ENCODE measurements at places on chromosomes 7 and 10.

DNA sequence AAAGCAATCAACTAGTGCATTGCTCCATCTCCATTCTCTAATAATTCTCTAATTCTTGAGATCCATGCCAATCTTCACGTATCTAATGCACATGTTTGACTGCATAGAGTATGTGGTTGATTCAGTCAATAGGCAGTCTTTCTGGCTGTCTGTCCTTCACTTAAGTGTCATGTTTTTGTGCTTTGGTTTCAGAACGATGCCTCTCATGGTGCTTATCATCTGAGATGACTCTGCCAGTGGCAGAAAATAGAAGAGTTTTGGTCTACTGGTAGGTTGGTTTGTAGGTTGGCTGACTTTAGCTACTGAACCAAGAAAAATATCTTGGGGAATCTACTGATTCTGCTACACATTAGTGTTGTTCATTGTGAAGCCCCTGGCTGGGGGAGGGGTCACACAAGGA, 364.2 kb downstream of the SFMBT2 start:
- DNase-seq, result no peak

DNA sequence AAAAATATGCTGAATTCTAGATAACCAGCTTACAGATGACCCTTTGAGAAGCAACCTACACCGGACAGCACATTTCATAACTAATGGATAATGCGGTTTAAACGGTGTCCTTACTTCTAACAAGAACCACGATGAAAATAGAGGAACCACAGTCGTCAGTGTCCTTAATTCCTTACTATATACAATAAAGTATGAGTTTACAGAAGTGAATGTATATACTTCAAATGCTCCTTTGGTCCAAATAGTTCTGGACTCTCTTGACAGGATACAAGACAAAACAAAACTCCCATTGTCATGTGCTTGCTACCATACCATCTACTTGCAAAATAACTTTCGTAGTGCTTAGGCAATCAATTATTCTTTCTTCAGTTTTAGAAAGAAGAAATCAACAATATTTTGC, 2.4 kb downstream of the NAMPT start:
- DNase-seq, result no peak

DNA sequence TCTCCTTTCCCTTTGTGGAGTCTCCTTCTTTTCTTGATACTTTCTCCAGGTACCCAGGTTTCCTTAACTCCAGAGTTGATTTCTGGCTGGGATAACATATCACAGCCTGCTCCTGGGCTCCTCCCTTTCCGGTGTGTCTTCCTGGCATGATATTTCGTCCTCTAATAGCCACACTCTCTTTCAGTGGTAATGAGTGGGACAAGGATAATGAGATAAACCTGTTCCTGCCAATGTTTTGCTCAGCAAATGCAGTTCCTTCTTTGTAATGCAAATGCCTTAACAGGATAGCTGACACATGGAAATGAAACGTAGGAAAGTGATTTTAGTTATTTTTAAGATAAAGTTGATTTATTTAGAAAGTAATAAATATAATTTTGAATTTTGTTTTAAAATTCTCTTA, 168.6 kb downstream of the NRP1 start:
- peak; percentile 86 for DNase-seq

- DNase-seq, result no peak
These were observed 5.8 kb downstream of the EVX1 start for GRCh38 chr7:27248427-27248806.

DNA sequence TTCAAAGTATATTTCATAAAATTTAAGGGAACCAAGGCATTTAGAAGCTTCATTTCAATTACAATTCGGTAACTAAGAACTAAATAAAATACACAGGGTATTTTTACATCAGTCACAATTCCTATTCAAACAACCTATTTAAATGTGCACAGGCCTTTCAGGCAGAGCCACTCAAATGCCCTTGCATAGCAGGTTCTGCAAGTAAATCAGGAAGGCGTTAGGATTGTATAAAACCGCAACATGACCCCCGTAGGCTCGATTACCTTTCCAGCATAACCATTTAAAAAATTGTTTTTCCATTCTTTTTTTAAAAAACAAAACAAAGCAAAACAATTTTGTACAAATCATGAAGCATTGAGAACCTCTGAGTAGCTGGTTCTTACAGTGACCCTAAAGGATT, 289.9 kb upstream of the SP8 start:
- no peak for DNase-seq

- peak; percentile 62 for DNase-seq
These were observed 2.1 kb downstream of the CAV2 start for GRCh38 chr7:116501425-116502167.

DNA sequence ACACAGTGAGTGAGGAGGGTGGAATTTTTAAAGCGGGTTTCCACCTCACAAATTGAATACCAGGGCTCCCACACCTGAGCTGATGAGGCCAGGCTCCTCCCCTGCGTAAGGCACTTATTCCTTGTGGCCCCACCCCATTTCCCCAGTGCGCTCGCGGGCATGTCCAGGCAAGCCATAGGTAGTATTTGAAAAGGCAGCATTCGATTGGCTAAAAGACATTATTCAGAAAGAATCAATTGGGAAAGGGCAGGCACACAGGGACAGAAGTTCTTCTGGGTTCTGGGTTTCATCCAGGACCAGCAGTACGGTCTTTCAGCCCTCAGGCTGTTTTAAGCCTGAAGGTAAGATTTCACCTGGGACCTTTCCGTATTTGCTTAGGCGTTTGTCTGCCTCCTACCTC, 222.3 kb downstream of the BBS9 start:
- DNase-seq, result no peak

DNA sequence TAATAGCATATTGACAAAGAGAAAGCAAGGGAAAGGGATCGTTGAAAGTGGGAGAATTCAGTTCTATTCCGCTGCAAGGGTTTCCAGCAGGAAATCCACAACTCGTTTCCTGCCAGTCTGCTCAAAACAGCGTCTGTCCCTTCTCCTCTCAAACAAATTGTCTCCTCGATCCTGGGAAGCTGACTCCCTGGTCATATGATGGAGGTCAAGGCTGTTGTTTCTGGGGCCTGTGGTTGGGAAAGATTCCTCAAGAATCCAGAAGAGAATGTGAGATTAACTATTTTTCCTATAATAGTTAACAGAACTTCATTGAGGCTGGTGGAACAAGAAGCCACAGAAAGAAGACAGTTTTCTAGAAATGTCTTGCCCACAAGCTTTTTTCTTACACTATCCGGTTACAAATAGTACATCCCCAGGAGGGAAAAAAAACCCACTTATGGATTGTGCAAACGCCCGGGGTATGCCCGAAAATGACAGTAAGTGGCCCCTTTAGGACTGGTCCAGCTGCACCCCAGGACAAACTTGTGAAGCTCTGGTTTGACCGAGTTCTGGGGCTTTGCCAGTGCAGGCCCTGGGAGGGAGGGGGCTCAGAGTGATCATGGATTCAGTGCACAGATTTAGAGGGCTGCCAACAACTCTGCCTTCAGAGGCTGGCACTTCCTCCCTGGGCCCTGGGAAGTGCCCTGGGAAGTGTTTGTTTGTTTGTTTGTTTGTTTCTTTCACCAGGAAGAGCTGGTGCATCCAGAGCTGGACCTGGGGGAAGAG, 49.4 kb upstream of the CTBP2 start:
- DNase-seq, result no peak

- DNase-seq, result no peak
These were observed 79.1 kb downstream of the LARP4B start for GRCh38 chr10:852386-852785.

DNA sequence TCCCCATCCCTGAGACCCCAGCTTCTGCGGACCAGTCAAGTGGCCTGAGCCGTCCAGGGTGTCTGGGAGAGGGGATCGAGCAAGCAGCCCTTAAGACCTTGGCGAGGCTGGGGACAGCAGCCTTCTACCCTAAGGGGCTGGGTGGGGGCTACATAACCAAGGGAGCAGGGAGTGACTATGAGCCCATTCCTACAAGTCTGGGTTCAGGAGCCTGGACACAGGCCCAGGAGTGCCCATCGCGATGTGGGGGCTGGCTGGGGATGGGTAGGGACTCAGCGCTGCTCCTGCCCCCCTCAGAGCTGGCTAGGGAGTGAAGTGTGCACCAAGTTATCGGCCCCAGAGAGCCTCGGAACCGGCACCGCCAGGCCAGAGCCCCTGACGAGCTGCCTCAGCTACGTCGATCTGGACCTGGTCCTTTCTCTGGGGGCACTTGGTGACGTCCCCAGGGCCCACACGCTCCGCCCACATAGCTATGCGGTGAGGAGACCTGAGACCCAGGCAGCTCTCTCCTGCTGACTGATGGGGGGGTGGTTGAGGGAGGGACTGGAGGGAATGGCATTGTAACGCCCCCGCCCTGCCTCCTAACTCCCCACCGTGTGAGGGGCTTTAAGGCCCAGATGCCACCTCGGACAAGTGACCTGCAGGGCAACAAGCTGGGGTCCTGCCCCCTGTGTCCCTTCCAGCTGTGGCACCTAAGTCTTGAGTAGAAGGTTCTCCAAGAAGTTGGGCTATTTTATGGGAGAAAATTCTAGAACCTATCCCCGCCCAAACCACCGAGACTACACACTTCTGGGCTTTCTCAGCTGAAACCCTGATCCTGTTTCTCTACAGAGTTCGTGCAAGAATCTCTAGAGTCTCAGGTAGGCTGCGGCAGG, 2.5 kb downstream of the SAP25 start:
- no peak for DNase-seq

DNA sequence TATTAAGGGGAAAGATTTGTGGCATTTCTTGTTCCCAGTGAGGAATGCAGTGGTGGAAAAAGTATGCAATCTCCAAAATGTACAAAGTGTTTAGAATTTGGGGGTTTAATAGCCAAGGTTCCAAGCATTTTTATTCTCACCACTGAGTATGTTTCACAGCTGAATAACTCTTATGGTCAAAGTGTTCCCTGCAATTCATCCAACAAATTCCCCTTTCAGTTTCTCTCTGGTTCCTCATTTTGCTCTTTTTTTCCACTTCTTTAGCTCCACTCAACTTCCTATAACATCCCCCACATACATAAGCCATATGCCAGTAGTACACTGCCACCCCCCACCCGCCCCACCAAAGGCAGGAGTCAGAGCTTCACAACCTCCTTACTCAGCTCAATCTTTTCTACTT, 4.6 kb downstream of the HECW1 start:
- DNase-seq, result no peak

DNA sequence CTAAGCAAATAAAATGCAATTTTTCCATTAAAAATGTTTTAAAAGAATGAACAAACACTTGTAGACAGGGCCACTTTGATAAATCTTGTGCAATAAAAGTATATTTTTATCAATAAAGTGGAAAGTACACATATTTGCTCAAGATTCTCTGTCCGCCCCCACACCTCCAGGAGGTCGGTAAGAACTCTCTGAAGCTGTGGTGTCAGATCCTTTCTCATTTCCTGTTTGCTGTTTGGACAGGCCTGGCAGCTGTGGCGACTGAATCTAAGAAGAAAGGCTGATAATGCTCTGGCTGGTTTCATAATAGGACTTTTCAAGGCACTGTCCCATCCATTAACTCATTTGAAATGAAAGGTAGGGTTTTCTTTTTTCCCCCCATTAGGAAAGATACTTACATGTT, 15.3 kb upstream of the ASB4 start:
- DNase-seq, result peak; percentile 93

DNA sequence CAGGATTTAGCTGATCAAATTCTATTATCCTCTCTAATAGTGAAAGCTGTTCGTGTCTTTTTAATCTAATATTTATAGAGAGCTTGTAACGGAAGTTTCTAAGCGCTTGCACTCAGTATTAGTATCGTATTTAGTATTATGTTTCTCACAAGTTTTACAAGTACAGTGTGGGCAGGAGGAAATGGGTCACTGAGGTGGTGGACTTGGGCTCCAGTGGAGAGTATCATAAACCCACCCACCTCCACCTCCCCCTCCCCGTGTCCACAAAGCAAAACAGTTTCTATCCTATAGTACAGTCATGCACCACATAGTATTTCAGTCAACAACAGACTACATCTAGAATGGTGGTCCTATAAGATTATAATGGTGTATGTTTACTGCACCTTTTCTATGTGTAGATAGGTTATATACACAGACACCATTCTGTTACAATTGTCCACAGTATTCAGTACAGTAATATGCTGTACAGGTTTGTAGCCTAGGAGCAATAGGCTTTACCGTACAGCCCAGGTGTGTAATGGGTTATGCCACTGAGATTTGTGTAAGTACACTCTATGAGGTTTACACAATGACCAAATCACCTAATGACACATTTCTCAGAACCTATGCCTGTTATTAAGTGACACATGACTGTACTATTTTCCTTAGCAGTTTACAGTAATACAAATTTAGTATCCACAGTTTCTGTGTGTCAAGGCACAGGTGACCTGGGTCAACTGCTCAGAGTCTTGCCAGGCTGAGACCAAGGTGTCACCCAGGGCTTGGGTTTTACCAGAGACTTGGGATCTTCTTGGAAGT, 1021.3 kb upstream of the C7orf33 start:
- no peak for DNase-seq

DNA sequence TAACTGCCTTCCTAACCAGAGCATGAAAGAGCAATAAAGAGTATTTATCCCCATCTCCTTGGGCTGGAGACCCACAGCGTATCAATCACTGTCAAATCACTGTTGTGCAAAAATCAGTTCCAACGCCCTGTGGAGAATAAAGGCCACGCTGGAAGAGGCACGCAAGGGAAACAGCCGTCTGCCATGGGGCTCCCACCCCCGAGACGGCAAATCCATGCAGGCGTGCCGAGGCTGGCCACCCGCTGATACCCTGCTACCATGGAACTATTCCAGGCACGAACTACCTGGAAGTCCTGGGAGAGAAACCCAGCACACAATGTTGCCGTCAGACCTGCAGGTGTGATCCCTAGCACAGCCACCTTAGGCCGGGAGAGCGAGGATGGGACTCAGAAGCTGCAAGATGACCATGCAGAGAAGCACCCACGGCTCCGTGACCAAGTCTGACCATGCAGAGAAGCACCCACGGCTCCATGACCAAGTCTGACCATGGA, 185.3 kb downstream of the DIP2C start:
- no peak for DNase-seq

DNA sequence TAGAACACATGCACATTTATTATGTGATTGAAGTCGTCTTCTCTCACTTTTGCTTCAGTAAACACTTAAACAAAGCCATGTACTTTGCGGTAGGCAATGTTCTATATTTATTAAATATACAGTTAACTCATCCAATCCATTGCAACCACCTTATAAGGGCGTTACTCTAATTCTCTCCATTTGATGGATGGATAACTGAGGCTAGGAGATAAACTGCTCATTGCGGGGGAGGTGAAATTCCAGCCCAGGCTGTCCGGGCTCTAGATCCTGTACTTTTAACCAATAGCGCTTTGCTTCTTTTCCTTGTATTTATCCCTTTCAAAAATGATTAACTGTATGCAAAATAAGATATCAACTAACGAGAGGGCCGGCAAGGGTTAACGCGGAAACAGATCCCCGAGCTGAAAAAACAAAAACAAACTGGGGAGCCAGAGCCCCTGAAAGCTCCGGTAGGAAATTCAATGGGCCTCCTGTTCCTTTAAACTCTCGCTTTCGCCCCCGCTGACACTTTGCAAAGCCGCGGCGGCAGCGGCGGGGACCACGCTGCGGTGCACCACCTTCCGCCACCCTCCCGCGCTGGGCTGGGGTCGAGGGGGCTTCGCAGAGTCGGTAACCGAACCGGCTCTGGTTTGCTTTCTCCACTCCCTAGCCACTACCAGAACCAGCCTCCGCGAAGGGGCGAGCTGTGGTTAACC, 1.0 kb upstream of the PLXDC2 start:
- peak; percentile 65 for DNase-seq

Measured in A673 (cell line).